NCI-H1436 treated with DMSO at 0.1 percent for 48 hours (cell line): ENCODE measurements at places on chromosomes 12 and 14.

DNA sequence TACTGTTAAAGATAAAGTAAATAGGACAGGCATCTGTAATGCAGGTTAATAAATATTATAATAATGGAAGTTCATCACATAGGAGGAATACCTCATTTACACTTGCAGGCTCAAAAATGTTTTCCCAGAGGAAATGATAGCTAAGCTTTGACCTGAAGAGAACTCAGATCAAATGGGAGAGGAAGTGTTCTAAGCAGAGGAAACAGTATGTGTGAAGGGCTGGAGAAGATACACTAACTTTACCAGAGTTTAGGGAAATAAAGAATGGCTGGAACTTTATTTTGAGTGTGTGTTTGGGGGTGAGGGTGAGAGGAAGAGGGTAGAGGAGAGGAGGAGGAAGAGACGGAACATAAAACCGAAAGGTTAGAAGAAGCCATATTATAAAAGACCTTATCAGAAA, 34.0 kb upstream of the AP4S1 start:
- DNase-seq: no peak

- DNase-seq: no peak
These were observed 72.1 kb downstream of the TRIM9 start for GRCh38 chr14:51022769-51023168.

DNA sequence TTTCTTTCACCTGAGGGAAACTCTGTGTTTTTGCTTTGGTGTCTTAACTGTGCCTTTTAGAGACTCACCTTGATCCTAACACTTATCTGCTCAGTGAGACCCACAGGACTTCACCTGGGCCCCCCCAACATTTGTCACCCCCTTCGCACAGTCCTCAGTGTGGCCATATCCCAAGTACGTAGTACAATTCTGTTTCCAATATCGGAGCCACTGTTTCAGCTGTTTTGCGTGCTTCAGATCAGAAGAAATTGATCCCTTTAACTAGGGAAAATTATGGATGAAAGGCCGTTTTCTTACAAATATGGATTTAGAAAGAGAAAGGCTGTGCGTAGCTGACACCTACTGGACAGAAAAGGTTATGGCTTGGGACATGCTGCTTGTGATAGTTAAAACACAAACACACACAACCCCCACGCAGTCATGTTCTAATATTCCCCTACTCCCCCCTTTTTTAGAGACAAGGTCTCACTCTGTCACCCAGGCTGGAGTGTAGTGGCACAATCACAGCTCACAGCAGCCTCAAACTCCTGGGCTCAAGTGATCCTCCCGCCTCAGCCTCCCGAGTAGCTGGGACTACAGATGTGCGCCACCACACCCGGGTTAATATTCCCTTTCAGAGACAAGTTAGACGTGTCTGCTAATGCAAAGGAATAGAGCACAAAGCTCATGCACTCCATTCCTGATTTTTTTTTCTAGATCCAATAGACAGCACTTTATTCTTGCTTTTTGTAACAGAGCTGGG, 3.6 kb upstream of the SLC7A8 start:
- DNase-seq: no peak

DNA sequence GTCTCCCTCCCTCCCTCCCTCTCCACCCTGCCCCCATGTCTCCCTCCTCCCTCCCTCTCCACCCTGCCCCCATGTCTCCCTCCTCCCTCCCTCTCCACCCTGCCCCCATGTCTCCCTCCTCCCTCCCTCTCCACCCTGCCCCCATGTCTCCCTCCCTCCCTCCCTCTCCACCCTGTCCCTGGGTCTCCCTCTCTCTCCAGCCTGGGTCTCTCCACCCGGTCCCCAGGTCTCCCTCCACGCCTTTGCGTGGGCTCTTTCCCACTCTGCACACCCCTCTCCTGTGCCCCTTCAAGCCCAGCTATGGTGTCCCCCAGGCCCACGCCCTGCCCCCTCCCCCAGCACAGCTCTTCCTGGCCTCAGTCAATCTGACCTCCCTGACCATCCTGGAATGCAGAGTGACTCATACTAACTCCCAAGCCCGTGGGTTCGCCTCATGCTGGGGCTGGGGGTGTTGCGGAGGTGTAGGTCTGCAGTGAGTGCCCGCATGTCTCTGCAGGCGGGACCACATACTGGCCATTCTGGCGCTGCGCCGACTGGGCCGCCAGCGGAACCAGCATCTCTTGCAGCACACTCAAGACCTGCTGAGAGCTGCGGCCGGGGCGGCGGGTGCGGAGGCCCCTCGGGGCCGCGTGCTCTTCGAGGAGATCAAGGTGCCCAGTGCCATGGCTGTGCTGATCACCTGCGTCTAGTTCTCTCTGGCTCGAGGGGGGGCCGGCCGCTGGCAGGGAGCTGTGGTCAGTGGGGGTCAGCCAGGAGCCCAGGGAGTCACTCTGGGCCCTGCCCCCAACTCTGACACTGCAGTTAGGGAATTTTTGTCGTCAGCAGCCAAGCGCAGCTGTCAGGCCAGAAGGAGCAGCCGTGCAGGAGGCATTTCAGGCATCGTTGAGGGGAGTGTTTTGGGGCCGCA, 13.5 kb upstream of the TNFAIP2 start:
- no peak for DNase-seq

- DNase-seq: no peak
These were observed 4.6 kb upstream of the LEMD3 start for GRCh38 chr12:65164774-65165173.

GRCh38 chr12:103975368-103975767, 9.7 kb downstream of the TDG start:
- no peak for DNase-seq

DNA sequence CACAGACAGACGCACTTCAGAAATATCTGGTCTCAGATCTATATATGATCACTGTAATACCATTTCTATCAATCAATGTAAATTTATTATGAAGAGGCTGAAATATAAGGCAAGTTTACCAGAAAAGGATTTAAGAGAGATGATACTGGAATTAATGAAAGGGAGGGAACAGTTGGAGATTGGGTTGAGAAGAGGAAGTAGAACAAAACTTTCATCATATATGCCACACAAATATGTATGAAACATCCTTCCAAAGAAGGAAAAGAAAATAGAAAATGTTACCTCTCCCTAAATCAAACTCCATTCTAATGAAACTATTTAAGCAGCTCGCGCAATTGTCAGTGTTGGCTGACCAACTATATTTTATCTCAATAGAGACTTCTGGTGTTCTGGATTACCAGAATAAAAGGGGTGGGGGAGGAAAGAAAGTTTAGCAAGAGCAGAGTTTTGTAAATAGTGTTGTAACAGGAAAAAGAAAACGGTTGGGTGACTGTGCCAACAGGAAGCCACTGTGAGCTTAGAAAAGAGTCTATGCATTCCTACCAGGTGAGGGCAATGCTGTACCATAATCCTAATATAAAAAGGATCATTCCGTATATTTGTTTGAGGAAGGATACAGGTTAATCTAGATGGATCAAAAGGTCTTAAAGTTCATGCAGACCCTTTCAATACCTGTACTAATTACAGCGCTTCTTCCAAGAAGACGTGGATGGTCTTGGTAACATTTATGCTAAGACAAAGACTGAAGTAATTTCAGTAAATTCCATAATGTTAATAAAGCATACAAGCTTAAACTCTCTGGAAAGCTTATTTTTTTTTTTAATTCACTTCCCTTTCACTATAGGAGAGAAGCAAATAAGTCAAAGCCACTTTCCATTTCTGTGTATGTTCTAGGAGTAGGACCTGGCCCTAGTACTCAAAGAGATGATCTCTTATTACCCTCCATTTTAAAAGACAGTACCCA, 14.5 kb upstream of the LLPH start:
- no peak for DNase-seq
